ENCODE measurements at places on chromosomes 7 and 10.
A peak's percentile ranks its signal among the peaks of the same experiment; 100 is the strongest.

GRCh38 chr10:13483951-13484350, 44.9 kb downstream of the BEND7 start:
- DNase-seq = no peak
- H3K4me1 ChIP-seq = peaks cover 7% of the 10 kb centered on the region
- H3K27ac ChIP-seq = no peak overlapping the region

DNA sequence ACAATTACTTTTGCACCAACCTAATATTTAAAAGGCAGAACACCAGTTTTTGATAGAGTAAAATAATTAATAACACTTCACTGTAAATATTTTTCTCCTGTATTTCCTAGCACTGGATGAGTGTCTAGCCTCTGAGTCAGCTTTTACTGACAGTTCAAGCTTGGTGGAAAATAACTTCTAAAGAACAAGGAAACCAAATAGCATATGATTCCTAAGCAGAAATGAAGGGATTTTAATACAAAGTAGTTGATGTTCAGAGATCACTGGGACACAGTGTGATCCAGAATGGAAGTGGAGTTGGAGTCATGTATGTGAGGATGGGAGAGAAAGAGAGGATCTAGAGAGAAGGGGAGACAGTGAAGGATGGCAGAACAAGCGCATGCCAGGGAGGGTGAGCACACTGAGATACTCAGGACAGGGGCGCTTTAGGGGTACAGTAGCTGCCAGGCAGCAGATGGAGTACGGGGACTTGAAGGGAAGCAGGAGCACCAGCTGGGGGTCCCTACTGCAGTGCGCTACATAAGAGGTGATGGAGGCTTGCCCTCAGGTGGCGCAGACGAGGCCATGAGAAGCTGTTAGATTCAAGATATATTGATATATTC, 117.9 kb upstream of the KLF6 start:
- H3K4me1 ChIP-seq = peaks cover 38% of the 10 kb centered on the region
- peak overlapping the region; percentile 15 for H3K4me3 ChIP-seq
- H3K27me3 ChIP-seq = no peaks in the 10 kb centered on the region
- peak overlapping the region; percentile 73 for H3K27ac ChIP-seq
- no peaks in the 10 kb centered on the region for H3K36me3 ChIP-seq

DNA sequence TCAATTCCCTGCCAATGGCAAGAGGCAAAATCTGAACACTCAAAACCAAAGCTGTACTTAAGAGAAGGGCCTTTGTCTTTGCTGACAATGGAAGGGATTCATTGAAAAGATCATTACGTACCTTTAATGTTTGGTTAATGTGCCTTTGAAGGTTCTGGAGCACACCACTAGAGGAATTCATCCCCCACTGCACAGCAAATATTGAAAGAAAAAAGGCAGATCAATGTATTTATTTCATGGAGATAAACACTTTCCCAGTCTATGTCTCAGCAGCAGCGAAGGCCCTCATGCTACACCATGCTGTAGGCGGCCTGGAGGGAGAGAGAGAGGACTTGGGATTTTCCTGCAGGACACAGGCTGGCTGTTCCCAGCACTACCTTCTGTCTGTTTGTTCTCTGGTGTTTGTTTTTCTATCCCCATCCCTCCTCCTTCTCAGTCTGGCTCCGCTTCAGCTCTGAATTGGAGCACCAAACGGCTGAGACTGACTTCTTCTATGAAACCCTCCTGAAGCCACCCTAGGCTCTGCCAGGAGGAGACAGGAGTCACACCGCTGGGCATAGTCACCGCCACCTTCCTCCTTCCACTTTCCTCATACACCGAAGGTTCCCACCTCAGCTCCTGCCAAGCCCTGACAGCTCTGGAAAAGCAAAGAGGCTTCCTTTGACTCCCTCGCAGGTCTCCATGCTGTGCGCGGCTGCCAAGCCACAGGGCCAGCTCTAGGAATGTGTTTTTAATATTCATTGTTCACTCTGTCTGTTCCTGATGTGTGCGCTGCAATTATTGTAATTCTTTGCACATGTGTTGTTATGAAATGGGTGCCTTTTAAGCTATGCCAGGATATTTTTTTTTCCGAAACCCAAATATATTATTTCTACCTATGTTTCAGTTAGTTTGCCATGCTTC, 301.5 kb downstream of the FZD1 start:
- no peaks in the 10 kb centered on the region for H3K36me3 ChIP-seq
- no peaks in the 10 kb centered on the region for H3K27me3 ChIP-seq
- H3K27ac ChIP-seq = no peak overlapping the region
- no peak for DNase-seq

DNA sequence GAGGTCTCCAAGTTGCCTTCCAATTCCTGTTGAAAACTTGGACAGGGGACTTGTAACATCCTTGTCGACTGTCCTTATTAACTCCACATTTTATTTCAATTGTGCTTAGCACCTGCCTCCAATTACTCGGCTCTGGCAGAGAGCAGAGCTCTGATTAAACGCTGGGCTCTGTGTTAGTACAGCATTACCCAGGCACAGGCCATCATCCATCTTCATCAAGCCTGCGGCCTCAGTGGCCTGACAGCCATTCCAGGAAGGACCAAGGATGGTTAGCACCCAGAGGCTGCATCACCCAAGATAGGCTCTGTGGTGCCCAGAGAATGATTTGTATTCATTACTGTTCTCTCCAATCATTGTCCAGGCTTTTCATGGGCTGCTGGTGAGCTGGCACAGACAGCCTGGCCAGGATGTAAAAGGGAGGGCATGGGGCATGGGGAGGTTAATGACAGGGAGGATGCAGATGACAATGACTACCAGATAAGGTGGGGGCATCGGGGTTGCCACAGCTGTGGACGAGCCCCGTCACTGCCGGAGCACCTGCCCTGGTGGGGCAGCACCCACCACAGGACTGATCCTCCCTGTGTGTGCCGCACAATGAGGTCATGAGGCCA, 123.3 kb downstream of the PTPN20 start:
- no peaks in the 10 kb centered on the region for H3K4me1 ChIP-seq
- no peaks in the 10 kb centered on the region for H3K27me3 ChIP-seq
- no peaks in the 10 kb centered on the region for H3K36me3 ChIP-seq
- DNase-seq = no peak
- no peak overlapping the region for H3K27ac ChIP-seq

GRCh38 chr10:97882142-97883091, 32.8 kb downstream of the GOLGA7B start:
- H3K36me3 ChIP-seq = no peaks in the 10 kb centered on the region
- H3K4me3 ChIP-seq = peak overlapping the region; percentile 12
- peaks cover 4% of the 10 kb centered on the region for H3K27me3 ChIP-seq
- H3K4me1 ChIP-seq = peaks cover 10% of the 10 kb centered on the region

- H3K36me3 ChIP-seq = no peaks in the 10 kb centered on the region
- no peak overlapping the region for H3K27ac ChIP-seq
- no peaks in the 10 kb centered on the region for H3K27me3 ChIP-seq
- DNase-seq = no peak
- no peak overlapping the region for H3K4me3 ChIP-seq
- no peaks in the 10 kb centered on the region for H3K4me1 ChIP-seq
These were observed 70.2 kb downstream of the ZRANB1 start for GRCh38 chr10:125011926-125012705.

DNA sequence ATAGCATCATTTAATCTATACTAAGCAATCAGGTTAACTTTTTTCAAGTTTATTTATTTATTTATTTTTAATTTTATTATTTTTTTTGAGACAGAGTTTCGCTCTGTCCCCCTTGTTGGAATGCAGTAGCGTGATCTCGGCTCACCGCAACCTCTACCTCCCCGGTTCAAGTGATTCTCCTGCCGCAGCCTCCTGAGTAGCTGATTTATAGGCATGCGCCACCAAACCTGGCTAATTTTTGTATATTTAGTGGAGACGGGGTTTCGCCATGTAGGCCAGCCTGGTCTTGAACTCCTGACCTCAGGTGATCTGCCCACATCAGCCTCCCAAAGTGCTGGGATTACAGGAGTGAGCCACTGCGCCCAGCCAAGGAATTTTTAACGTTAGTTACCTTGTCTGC, 635 bp upstream of the MYPN start:
- DNase-seq = no peak
- no peak overlapping the region for H3K4me3 ChIP-seq
- H3K4me1 ChIP-seq = no peaks in the 10 kb centered on the region
- no peaks in the 10 kb centered on the region for H3K36me3 ChIP-seq

GRCh38 chr10:18229826-18230225, 89.6 kb downstream of the CACNB2 start:
- H3K27me3 ChIP-seq = peaks cover 2% of the 10 kb centered on the region
- H3K4me3 ChIP-seq = no peak overlapping the region
- no peak overlapping the region for H3K27ac ChIP-seq
- H3K36me3 ChIP-seq = no peaks in the 10 kb centered on the region

DNA sequence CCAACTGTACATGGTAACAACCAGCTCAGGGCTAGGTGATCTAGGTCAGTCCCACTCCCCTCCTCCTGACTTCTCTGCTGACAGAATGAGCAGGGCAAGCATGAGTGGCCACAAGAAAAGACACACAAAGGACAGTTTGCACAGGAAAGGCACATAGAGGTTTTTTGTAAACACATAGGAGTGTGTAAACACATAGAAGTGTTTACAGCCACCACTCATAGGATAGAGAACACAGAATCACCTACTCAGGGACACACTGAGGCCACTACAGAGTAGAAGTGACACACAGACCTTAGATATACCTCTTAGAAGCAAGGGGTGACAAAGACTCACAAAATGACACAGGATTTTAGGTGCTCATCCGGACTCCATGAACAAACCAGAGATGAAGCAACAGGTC, 19.0 kb downstream of the NUDCD3 start:
- H3K4me1 ChIP-seq = peaks cover 44% of the 10 kb centered on the region
- no peak overlapping the region for H3K4me3 ChIP-seq
- no peak for DNase-seq
- peaks cover 43% of the 10 kb centered on the region for H3K36me3 ChIP-seq

GRCh38 chr10:103719036-103719435, 136.3 kb downstream of the SH3PXD2A start:
- no peaks in the 10 kb centered on the region for H3K36me3 ChIP-seq
- H3K4me1 ChIP-seq = peaks cover 6% of the 10 kb centered on the region
- no peak overlapping the region for H3K4me3 ChIP-seq
- H3K27ac ChIP-seq = peak overlapping the region; percentile 35
- DNase-seq = no peak
- H3K27me3 ChIP-seq = no peaks in the 10 kb centered on the region

GRCh38 chr7:105594034-105594433, 12.7 kb upstream of the EFCAB10 start:
- peaks cover 3% of the 10 kb centered on the region for H3K27me3 ChIP-seq
- no peaks in the 10 kb centered on the region for H3K36me3 ChIP-seq
- H3K4me3 ChIP-seq = no peak overlapping the region
- DNase-seq = no peak
- no peak overlapping the region for H3K27ac ChIP-seq
- peaks cover 4% of the 10 kb centered on the region for H3K4me1 ChIP-seq

- H3K27me3 ChIP-seq = no peaks in the 10 kb centered on the region
- no peak overlapping the region for H3K4me3 ChIP-seq
These were observed 84.2 kb downstream of the REEP3 start for GRCh38 chr10:63605197-63605967.

DNA sequence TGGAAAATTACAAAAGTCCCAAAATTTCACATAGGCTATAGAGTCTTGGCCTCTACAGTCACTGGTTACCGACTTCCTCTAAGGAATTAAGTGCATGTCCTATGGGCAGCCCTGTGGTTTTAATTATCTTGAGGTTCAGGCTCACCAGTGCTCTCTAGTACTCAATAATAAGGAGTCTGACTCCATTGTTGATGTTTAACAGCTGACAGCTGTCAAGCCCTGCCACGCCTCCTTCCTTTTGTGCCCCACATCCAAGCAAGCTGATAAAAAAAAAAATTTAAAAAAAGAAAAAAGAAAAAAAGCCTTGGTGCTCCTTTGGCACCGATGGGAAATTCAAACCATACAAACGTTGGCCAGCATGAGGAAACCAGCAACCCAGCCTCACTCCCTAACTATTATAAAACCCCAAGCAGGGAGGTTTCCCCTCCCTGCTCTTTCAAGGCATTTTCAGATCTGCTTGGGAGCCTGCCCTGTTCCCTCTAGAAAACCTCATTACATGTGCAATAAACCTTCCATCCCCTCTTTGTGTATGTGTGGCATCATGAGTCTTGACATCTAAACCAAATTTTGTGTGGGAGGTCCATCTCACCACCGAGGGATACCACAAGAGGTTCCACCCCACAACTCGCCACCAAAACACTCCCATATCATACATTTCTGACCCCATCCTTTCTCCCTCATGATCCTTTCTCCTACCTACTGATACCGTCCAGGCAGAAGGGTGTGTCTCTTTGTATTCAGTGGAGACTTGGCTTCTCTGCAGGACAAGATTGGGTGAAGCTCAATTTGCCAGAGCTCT, 70.9 kb upstream of the CCDC71L start:
- peaks cover 55% of the 10 kb centered on the region for H3K4me1 ChIP-seq
- peak overlapping the region; percentile 75 for H3K27ac ChIP-seq
- peak; percentile 34 for DNase-seq
- peak overlapping the region; percentile 58 for H3K4me3 ChIP-seq

GRCh38 chr7:94182721-94183120, 178.6 kb upstream of the BET1 start:
- no peaks in the 10 kb centered on the region for H3K36me3 ChIP-seq
- no peak for DNase-seq
- peaks cover 11% of the 10 kb centered on the region for H3K4me1 ChIP-seq
- no peak overlapping the region for H3K27ac ChIP-seq
- peaks cover 7% of the 10 kb centered on the region for H3K27me3 ChIP-seq

DNA sequence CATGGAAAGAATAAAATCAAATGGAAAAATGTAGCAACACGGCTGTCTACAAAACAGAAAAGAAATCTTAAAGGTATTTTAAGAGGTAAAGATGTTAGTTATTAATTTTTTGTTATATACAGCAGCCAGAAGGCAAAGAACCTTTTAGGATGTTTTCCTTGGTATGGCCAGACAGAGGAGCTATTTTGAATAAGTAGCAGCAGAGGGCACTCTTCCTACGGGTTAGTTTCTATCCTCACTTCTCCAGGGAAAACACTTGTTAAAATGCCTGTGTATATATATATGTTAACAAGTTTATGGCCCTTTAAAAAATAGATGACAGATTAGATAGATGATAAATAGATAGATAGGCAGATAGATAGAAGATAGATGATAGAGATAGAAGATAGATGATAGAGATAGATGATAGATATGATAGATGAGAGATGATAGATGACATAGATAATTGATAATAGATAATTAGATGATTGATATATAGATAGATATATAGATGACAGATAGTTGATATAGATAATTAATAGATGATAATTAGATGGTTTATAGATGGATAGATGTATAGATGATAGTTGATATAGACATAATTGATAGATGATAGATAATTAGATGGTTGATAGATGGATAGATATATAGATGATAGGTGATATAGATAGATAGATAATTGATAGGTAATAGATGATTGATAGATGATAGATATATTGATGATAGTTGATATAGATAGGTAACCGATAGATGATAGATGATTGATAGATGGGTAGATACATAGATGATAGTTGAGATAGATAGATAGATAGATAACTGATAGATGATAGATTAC, 57.8 kb upstream of the WIPF3 start:
- H3K4me1 ChIP-seq = no peaks in the 10 kb centered on the region

- no peak for DNase-seq
- H3K4me3 ChIP-seq = no peak overlapping the region
- H3K36me3 ChIP-seq = no peaks in the 10 kb centered on the region
- H3K27ac ChIP-seq = no peak overlapping the region
- no peaks in the 10 kb centered on the region for H3K4me1 ChIP-seq
These were observed 28.9 kb downstream of the FZD1 start for GRCh38 chr7:91293136-91293535.

- no peak overlapping the region for H3K27ac ChIP-seq
- H3K4me3 ChIP-seq = no peak overlapping the region
- H3K36me3 ChIP-seq = no peaks in the 10 kb centered on the region
- H3K4me1 ChIP-seq = no peaks in the 10 kb centered on the region
- DNase-seq = no peak
These were observed 396.7 kb upstream of the SORCS1 start for GRCh38 chr10:107561136-107561650.

Measured in activated naive CD8-positive, alpha-beta T cell treated with anti-CD3 and anti-CD28 coated beads, Interleukin-2, amount 50 U/mL, for 24 hours (primary cell).